Cortex of kidney (tissue), 1 donor: ENCODE measurements at places on chromosomes 1 and 21.

DNA sequence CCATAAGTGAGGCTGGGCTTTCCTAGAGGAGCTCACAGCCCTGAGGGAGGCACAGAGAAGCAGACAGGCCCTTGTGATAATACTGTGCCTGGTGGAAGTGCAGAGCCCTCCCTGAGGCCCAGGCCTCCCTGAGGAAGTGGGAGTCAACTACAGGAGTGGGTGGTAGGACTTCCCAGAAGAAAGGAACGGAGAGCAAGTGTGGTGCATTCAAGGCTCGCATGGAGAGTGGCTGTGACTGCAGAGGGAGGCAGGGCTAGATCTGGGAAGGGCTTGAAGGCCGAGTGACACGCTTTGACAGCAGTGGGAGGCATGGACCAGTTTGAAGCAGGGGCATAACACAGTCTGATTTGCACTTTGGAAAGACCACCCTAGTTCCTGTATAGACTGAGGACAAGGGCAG lies 37.3 kb downstream of the AZIN2 start:
- no peak for DNase-seq

DNA sequence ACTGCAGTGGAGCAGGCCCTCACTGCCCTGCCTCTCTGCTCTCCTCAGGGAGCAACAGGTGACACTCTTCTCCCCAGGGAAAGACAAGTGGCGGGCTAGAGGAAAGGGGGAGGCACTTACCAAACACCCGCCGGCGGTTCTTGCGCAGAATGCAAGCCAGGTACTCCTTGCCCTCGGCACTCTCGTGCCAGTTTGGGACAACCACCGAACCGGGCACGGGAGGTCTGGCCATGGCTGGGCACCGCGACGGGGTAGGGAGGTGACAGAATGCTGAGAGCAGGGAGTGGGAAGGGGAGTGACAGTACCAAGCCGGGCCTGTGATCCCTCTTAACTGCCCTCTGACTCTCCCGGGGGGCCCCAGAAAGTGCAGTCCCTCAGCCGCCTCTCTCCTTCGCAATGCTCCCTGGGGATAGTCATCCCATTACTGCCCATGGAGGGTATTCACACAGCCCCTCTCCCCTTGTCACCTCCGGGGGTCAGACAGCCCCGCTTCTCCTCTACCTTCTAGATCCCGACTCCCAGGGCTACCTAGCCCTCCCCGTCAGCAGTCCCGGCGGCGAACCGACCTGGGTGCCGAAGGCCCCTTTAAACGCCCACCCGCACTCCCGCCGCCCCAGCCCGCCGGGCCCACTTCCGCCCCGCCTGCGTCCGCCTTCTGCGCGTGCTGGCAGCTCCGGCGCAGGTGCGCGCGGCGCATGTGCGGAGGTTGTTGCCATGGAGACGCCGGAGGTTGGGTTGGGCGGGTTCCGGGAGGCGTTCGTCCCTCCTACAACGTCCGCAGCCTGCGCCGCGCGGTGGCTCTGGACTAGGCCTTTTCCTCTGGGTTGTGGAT lies at the start of gene CPLANE2:
Gene CPLANE2 (minus strand): TSS at position 673 of the 832 bp plus-strand sequence. CDS start 441 bp downstream, at position 232.
- DNase-seq: no peak

DNA sequence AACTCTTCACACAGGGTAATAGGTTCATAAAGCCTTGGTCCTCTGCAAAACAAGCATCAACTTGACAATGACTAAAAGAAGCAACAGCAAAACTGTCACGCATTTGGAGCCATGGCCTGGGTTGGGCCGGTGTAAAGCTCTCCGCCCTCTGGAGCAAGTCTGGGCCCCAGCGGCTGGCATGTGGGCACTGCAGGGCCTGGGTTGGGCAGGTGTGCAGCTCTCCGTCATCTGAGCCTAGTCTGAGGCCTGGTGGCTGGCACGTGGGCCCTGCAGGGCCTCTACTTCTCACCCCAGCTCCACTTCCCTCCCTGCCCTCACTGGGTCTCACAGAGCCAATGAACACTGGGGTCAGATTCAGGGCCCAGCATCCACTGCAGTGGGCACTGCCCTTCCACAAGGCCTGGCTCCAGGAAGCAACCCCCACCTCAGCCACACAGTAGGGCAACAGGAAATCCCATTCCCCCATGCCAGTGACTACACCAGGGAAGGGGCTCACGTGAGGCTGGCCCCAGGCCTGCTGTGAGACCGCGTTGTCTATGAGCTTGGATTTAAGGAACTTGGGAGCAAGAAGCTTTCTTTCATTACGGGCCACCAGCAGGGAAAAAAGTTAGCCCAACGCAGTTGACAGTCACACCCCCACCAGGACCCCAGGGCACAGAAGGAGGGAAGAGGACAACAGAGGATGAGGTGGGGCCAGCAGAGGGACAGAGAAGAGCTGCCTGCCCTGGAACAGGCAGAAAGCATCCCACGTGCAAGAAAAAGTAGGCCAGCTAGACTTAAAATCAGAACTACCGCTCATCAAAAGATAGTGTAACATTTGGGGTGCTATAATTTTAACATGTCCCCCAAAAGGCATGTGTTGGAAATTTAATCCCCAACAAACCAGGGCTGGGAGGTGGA lies 52.7 kb downstream of the NPHP4 start:
- no peak for DNase-seq

- DNase-seq: no peak
These were observed 696.6 kb upstream of the BRINP3 start for GRCh38 chr1:191174298-191174697.

GRCh38 chr1:68173936-68174737 lies 58.2 kb downstream of the WLS start:
- DNase-seq: no peak

DNA sequence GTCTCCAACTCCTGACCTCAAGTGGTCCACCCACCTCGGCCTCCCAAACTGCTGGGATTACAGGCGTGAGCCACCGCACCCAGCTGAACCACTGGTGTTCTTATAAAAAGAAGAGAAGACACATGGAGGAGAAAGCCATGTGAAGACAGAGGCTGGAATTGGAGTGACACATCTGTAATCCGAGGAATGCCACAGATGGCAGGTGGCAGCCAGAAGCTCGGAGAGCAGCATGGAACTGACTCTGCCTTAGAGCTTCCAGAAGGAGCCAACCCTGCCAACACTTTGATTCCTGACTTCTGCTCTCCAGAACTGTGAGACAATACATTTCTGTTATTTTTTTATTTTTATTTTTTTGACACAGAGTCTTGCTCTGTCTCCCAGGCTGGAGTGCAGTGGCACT lies 59.0 kb upstream of the ATP2B4 start:
- DNase-seq: no peak

- DNase-seq: no peak
These were observed 42.5 kb downstream of the EPRS1 start for GRCh38 chr1:220003610-220004299.

- DNase-seq: no peak
These were observed 4.3 kb downstream of the GJB3 start for GRCh38 chr1:34785231-34785874.

DNA sequence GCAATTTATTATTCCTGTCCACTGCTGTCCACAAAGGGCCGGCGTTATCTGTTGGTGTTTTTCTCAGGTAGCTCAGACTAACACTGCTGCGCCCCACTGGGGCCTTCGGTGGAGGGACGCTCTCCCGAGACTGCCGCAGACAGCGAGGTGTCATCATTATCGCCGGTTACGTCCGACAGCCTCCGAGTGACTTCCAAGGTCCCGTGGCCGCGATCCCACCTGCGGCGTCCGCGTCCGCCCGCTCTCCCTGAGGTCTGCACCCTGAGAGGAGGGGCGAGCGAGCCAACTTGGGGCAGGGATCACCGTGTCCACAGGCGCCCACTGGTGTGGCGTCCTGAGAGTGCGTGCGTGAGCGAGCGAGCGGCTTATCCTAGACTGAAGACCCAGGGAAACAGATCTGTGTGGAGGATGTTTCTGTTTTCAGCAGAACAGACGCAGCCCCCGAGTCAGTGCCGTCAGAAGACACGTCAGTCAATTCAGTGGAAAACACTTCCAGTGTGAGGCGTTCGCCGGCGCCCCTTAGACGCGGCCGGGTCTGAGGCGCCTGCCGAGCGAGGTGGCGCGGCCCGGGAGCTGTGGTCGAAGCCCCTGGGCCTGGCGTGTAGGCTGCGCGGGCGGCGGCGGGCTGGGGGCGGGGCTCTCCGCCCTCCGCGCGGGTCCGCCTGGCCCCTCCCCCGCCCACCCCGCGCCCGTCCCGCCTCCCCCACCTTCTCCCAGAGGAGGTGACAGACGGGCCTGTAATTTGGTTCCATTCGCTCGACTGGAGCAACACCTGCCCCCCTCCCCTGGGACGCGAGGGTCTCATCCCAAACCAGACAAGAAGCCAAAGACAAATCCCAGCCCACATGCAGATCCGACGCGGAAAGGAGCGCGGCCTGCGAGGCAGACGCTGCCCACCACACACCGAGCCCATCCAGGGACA lies 12.6 kb downstream of the NHLH2 start:
- DNase-seq: no peak

- no peak for DNase-seq
These were observed 27.9 kb downstream of the ARHGEF16 start for GRCh38 chr1:3482378-3482849.

GRCh38 chr1:235264327-235264726 lies 63.7 kb downstream of the ARID4B start:
- no peak for DNase-seq

DNA sequence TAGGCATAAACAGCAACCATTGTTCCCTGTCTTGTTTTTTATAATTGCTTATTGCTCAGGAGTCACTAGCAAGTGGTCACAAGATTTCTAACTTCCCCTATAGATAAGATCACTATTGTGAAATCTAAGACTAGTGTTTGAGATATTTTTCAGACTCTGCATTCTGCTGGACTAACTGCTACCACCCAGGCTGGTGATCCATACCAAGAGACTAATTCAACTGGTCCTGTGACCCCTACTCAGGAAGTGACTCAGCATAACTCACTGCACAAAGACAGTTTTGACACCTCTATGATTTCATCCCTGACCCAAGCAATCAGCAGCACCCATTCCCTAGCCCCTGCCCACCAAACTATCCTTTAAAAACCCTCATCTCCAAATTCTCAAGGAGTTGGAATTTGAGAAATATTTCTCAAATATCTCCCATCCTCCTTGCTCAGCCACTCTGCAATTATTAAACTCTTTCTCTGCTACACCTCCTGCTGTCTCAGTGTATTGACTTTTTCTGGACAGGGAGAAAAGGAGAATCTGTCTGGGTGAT lies 52.7 kb downstream of the TRIM33 start:
- no peak for DNase-seq

- no peak for DNase-seq
These were observed 359.8 kb upstream of the KAZN start for GRCh38 chr1:14238472-14239307.

DNA sequence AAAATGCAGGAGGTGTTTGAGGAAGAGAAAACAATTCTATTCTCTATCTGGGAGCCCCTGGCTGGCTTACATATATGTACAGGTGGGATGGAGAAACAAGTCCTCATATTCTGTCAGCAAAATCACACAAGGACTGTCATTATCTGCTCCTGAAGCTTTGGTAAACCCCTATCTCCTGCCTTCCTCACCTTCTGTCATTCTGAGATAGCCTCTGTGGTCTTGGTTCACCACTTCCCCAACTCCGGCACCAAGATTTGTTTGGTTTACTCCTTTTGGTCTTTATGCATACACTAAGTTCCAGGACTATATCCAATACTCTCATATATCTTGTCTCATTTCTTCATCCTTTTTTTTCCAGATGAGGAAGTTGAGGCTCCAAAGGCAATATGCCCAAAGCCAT lies 551.1 kb downstream of the PLPP3 start:
- no peak for DNase-seq

DNA sequence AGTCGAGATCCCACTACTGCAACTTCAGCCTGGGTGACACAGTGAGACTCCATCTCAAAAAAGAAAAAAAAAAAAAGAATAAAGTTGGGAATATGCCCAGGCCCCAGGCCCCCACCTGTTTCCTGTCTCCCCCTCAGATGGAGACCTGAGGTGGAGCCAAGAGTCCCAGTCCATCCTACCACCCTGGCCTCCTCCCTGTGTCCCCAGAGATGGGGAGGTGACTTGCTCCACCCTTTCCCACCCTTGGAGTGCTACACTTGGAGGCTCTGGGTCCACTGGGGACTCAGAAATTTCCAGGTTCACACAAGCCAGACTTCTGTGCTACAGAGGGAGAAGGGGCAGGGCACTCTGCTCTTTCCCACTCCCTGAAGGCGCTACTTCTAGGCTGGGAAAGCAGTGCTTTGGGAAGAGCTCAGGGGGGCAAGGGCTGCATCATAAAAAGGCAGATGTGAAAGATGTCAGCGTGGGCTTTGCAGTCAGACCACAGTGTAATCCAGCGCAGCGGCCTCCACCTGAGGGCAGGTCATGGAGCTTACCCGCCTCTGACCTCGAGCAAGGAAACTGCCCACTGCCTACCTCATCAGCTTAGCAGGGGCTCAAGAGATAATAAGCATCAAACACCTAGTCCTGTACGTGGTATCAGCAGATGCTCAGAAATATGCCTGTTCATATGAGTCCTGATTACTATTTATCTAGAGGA lies 13.4 kb downstream of the TMEM63A start:
- no peak for DNase-seq

GRCh38 chr1:39184354-39184818 lies 20.1 kb upstream of the MACF1 start:
- no peak for DNase-seq

DNA sequence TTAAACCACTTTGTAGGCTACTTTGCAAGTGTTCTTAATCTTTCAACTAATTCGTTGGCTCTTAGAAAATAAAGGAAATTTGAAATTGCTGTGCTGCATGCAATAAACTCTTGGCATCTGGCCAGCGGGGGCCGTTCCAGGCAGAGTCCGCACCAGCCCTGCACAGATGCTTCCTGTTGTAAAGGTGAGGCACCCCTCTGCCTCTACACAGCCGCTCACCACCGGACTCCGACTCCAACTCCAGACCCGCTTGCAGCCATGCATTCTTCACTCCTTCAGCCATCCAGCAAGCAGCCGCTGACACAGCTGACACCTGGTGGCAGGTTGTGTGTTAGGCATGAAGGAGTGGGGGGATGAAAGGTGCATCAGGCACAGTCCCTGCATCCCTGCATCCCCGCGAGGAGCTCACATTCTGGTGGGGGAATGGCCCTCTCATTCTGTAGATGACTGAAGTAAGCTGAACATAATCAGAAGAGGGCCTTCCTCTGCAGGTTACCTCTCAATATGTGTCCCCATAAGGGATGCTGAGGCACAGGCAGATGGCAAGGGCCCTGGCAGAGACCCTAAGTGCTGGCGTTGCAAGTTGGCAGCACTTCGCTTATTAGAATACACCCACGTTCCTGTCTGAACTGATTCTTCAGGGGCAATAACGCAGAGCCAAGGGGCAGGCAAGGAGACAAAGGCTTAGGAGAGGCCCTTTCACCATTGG lies 56.8 kb downstream of the GLIS1 start:
- DNase-seq: no peak

DNA sequence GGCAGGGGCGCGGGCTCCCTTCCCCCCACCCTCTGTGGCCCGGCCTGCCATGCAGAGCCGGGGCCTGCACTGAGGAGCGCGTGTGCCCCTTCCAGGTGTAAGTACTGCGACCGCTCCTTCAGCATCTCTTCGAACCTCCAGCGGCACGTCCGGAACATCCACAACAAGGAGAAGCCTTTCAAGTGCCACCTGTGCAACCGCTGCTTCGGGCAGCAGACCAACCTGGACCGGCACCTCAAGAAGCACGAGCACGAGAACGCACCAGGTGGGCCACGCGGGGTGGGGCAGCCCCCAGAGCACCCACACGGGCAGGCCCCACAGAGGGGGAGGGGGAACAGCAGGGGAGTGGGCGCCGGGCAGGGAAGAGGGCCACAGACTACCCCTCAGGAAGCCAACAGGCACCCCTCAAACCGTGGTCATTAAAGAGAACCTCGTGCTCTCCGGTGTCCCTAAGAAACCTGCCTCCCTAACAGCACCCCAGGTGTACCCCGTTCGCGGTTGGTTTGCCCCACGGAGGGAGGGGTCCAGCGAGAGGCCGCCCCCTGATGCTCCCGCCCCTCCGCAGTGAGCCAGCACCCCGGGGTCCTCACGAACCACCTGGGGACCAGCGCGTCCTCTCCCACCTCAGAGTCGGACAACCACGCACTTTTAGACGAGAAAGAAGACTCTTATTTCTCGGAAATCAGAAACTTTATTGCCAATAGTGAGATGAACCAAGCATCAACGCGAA lies 28.8 kb upstream of the ARHGEF16 start:
- no peak for DNase-seq
